ENCODE measurements at places on chromosomes 1 and 21.

GRCh38 chr21:42405064-42406013 is 1.6 kb downstream of the UBASH3A start:
- no peak for DNase-seq

- DNase-seq, result no peak
Measured at GRCh38 chr1:244655186-244655585, 2.3 kb downstream of the DESI2 start.

GRCh38 chr1:156249593-156249992 is 1.7 kb upstream of the PAQR6 start:
- no peak for DNase-seq

- DNase-seq, result no peak
Measured at GRCh38 chr1:81377406-81377805, 423.3 kb upstream of the ADGRL2 start.

DNA sequence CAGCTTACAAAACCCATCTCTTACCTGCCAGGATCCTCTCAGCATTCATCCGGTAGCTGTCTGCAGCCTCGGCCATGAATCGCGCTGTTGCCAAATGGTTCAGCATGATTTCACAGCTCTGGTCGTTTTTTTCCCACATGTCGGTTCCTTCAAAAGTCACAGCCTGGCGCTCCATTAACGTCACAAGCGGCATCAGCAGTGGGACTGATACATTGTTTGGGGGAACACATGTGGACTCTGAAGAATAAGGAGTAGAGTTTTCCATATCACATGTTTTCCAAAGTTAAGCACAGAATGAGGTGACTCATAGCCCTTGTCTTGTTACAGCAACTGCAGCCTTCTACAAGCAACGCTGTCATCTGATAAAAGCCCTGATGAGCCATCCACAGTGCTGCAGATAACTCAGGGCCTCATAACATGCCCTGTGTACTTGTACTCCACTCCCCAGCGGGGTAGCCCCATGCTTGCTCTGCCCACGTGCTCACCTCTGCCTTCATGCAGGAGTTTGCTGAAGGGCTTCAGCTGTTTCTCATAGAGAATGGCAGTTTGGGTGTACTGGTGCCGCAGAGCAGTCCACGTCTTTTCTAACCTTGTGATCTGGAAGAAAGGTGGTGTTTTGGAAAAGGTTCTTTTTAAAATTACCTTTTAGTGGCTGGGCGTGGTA is 114.2 kb downstream of the BCAR3 start:
- no peak for DNase-seq

GRCh38 chr1:200428482-200429205 is 18.8 kb upstream of the ZNF281 start:
- DNase-seq, result no peak

GRCh38 chr1:215594640-215595039 is 27.5 kb downstream of the KCTD3 start:
- no peak for DNase-seq

GRCh38 chr1:203428981-203429599 is 46.5 kb upstream of the PRELP start:
- DNase-seq, result no peak

Data from stimulated activated CD8-positive, alpha-beta memory T cell treated with anti-CD3 and anti-CD28 coated beads, Interleukin-2, amount 100 ng/mL, for 1 hour (primary cell).